ENCODE measurements at places on chromosomes 2 and 18. TPM values are rescaled to one million over a fixed set of nuclear protein-coding genes. Genes with fewer than 3 reads are reported as not detected.

DNA sequence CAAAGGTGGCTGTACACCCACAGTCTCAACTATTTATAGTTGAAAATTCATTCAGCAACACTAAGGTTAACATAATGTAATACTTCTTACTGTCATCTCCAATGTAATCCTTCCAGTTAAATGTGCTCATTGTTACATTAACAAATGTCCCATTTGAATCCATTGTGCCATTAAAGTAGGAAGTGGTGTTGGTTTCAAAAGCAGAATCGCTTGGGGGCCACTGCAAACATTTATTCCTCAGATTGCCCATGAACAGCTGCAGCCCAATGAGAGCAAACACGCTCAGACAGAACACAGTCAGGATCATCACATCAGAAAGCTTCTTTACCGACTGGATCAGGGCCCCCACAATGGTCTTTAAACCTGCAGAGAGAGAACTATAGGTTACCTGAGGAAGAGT is 41.4 kb downstream of the SCN3A start:
- DNase-seq = no peak

DNA sequence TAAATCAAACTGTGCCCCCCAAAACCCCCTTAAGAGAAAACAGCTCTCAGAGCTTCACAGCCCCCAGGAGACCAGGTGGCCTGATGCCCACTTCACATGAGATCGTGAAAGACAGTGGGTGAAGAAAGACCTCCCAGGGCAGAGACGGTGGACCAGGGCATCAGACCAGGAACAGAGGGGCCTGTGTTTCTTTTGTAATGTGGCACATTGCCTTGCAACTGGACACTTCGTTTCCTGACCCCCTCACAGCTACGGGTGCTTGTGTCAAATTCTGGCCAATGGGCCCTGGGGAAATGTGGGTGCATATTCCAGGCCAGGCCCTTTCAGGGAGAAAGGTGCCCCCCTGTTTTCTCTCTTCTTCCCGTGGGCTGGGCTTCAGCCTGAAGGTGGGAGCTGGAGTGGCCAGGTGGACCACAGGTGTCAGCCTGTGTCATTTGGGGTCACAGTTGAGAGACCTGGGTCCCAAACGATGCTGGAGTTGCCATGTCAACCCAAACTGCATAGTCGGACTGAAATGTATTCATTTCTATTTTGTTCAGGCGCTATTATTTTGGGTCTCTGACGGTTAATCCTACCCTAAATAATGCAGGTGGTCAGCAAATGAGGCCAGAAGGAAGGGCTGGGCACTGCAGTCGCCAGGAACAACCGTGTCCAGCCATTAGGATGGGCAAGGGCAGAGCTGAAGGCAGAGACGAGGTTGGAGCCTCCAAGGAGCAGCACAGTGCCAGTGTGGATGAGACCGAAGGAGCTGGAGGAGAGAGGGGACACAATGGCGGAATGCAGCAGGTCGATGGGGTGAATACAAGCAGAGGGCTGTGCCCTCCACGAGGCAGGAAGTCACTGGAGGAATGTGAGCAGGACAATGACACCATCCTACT is 338.2 kb downstream of the EIPR1 start:
- DNase-seq = no peak

DNA sequence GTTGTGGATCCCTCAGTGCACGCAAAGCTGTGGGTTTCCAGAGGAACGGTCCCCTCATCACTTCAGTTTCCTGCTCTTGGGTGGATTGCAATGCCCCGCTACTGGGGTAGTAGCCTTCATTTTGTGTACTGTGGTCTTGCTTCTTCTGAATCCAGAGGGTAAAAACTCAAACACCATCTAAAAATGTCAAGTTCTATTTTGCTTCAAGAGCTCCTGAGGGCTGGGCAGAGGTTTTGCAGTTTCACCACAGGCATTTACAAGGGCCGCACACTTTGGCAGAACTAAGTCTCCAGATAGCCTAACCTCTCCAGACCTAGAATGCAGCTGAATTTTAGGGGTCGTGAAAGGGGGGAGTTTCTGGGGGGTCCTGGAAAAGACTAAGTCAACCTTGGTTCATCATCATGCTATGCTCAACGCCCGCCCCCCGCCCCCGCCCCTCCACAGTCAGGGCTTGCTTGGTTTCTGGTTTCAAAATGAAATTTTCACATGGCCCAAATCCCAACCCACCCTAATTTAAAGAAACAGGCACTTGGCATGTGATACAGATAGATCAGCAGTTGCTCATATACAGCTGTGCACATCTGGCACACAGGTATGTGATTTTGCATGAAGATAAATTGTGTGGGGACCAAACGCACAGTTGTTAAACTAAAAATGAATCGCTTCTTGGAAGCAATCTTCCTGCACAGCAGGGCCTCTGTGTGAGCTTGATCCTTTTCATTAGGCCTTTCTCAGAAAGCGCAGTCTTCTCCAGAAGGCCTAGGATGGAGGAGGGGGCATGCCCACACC is 329.6 kb downstream of the OSR1 start:
- DNase-seq = no peak

LONRF2 gene
- 0.19 TPM for total RNA-seq

BMP10 gene
- not detected for total RNA-seq

SKA1 gene
- total RNA-seq = 1.7 TPM

TRIM54 gene
- not detected for total RNA-seq
